Gastroesophageal sphincter (tissue), 4 donors: ENCODE measurements at places on chromosomes 2 and 18. TPM values are rescaled to one million over a fixed set of nuclear protein-coding genes. Genes with fewer than 3 reads are reported as not detected.
A peak's percentile ranks its signal among the peaks of the same experiment; 100 is the strongest.

Gene FBXO36
- total RNA-seq = 3.2 TPM

GRCh38 chr2:38596229-38596628 is 6.5 kb downstream of the HNRNPLL start:
- ATAC-seq = no peak

Gene ZC3H15
- total RNA-seq = 74.6 TPM

DNA sequence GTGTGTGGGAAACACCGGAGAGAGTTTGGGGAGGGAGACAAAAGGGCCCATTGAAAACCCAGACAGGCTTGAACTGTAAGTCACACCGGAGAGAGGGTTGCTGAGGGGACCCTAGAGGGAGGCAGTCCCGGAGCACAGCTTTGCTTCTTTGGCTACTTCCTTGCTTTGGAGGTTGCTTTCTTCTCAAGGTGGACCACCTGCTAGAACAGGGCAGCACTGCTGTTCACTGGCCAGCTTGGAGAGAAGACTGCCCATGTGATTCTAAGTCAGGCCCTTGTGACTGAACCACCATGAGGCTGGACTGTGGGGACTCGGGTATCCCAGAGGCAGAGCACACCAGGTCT is 4.4 kb downstream of the ACTG2 start:
- no peak for ATAC-seq

- ATAC-seq = no peak
These were observed 21.6 kb downstream of the LDLRAD4 start for GRCh38 chr18:13240060-13240725.

GRCh38 chr2:118834901-118835745 is 12.3 kb downstream of the EN1 start:
- ATAC-seq = no peak

Gene TUBA4B
- total RNA-seq = not detected

- no peak for ATAC-seq
These were observed 87.0 kb upstream of the KCNH7 start for GRCh38 chr2:162925595-162925994.

GRCh38 chr18:7696780-7697179 is 129.7 kb downstream of the PTPRM start:
- no peak for ATAC-seq

DNA sequence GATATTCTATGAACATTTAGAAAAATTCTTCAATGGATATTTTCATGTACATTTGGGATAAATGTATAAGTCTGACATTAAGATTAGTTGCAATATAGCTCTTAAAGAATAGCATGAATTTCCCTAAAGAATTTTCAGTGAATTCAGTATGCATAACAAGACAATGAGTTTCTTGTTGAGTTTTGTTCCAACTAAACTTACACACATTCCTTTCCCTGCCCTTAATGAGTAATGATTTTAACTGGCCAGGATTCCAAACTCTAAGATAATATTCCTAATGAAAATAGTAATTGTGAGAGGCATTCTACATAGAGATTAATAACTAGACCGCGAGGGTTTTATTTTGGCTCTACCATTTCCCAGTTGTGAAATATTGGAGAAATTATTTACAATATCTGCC is 390.3 kb upstream of the GALNT5 start:
- ATAC-seq = no peak

Gene BOK
- 69.4 TPM for total RNA-seq

DNA sequence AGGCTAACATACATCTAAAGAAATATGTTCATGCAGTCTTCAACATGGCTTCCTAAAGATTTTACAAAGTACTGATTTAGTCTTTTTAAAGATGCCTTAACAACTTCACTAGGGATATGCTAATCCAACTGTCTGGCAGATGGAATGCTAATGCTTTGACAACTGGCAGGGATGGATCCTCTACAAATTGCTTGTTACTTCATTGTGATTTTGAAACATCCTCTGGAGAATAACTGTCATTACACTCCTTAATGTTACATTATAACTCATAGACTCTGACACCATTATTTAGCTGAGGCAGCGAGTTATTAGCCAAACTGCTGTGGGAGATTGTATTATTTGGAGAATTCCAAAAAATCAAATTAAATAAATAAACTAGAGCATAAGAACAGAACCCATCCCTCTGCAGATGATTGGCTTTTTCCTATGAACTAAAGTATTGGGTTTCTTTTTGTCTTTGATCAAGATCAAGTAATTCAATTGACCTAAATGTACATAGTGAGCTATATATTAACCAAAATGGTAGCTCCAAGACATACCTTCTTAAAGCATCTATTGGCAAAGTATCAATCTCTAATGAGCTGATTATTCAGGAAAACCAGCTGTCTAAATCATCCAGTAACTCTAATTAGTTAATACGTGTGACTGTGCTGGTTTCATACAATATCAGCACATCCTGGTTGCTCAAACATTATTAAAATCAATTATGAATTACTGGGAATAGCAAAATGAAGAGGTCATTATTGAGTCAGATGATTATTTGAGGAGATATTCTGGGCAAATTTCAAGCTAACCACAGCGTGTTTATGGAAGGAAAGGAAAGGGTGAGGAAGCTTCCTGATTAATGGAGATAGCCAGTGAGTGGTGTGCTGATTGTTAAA is 321.3 kb upstream of the TFPI start:
- ATAC-seq = peak; percentile 28

- no peak for ATAC-seq
These were observed 1.9 kb upstream of the SYT4 start for GRCh38 chr18:43279015-43279744.

- ATAC-seq = no peak
These were observed 745.9 kb downstream of the GALR1 start for GRCh38 chr18:77995593-77995992.

Gene KLHL30
- 3.1 TPM for total RNA-seq

DNA sequence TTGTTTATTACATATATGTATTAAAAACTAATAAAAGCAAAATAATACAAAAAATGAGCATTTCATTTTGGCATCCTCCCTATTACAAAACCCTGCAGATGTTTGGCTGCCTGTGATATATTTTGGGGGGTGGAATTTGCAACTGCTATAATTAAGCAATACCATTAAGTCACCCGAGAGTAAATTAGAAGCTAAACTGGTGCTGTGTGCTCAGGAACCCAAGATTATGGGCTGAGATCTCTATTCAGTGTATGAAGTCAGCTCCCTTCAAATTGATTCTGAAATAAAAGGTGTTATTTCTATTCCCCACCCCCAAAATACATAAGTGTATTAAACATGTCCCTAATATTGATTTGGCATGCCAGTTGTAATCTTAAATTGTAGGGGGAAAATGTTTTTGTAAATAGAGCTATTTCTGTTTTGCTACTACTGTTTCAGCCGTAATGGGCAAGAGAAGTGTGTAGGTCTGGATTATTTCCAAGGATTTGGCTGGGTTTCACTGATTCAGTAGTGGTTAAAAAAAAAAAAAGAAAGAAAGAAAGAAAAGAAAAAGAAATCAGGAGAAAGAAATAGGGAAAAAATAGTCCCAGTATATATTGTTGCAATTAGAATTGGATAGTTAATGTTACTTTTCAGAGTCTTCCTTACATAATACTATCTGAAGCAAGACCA is 110.9 kb downstream of the SS18 start:
- ATAC-seq = no peak

Gene SLC30A3
- total RNA-seq = not detected
